ENCODE measurements at places on chromosomes 7 and 10.

DNA sequence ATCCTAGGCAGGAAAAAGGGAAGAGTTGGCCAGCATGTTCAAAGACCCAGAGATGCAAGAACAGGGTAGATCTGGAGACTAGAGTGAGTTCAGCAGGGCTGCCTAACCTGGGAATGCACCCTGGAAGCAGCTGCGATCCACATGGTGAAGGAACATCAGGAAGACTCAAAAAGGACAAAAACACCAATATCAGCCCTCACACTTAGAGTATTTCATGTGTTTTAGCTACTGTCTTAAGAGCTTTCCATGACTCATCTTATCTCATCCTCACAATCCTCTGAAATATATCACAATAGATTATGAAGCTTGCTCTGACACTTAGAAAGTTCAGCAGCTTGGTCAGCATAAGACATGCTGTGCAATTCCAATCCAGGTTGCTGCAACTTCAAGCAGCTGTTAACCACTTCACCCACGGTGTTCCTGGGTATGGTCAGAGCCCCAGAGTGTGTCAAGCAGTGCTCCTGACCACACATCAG, 380.9 kb downstream of the PARD3 start:
- no peak for DNase-seq

GRCh38 chr7:108232076-108232475, 101.9 kb upstream of the LAMB4 start:
- no peak for DNase-seq

- DNase-seq = no peak
Observed at GRCh38 chr7:131072505-131073091, 255.1 kb upstream of the MKLN1 start.

DNA sequence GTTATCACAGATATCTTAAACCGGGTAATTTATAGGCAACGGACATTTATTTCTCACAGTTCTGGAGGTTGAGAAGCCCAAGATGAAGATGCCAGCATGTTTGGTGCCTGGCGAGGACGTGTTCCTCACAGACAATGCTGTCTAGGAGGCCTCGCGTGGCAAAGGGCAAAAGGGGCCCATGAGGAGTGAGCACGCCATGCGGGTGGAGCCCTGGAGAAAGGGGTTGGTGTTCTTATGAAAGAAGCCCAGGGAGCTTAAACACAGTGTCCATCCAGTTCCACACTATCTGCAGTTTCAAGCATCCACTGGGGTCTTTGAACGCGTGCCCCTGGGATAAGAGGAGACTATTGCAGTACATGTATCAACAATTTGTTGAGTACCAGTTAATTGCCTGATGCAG, 51.4 kb downstream of the CXCL12 start:
- no peak for DNase-seq

- DNase-seq = no peak
Observed at GRCh38 chr10:127871631-127872010, 21.1 kb downstream of the CLRN3 start.

GRCh38 chr7:36019980-36020379, 133.1 kb upstream of the EEPD1 start:
- no peak for DNase-seq

DNA sequence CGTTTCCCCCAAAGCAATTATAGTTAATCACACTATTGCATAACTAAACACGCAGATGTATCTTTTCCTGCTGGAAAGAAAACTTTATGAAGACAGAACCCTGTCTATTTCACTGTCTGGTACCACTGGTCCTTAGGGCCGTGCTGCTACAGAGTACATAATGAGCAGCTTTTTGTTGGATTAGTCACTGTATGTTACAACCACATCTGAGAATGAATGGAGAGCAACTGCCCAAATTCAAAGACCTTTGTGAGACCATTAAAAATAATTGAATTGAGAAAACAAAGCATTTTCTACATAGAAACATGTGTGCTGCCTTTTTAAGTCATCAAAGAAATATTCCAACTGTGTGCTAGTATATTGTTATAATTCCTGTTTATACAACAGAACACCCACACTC, 111.3 kb upstream of the SORCS1 start:
- DNase-seq = no peak

All from epithelial cell of proximal tubule (primary cell).